ENCODE measurements at places on chromosomes 12 and 14.

GRCh38 chr12:499837-500458, 40.2 kb downstream of the B4GALNT3 start:
- DNase-seq = peak; percentile 21

- DNase-seq = peak; percentile 67
These were observed 857 bp downstream of the ETNK1 start for GRCh38 chr12:22625762-22626294.

DNA sequence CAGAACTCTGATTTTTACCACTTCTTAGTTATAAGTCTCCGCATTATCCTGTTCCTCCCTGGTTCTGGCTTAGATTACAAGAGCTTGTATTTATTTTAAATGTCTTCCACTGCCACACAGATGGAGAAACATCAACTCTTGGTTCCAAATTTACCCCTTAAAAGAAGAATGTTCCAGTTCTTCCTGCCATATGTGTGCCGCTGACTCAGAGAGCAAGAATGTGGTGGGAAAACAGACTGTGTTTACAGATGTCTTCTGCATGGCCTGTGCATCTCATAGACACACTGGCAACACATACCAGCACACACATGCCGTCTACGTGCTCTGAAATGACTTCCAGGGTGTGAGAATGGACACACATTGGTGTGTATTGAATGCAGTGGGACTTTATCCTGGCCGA, 383.0 kb downstream of the LRIG3 start:
- DNase-seq = no peak

DNA sequence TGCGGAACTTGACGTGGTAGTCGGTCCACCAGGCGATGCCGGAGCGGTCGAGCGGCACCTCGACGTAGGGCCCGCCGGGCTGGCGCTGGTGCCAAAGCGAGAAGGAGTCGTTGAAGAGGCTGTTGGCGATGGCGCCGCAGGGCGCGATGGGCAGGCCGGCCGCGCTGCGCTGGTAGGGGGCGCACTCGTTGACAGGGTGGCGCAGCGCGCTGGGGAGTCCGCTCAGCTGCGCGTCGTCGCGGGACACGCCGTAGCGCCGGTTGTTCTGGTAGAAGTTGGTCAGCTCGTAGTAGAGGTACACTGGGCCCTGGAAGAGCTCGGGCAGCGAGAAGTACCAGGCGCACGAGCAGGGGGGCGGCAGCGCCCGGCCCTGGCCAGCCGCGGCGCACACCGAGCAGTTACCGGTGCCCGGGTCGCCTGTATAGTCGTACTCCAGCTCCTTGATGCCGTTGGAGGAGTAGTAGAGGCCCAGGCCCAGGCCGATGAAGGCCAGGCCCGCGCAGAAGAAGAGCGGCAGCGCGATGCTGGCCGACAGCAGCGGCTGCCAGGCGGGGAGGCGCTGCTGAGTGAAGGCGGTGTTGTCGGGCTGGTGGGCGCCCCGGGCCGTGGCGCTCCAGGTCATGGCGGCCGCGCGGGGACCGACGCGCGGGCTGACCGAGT, 482 bp downstream of the TMEM30B start:
- peak; percentile 65 for DNase-seq

GRCh38 chr14:44168566-44168965, 338.5 kb downstream of the FSCB start:
- no peak for DNase-seq

DNA sequence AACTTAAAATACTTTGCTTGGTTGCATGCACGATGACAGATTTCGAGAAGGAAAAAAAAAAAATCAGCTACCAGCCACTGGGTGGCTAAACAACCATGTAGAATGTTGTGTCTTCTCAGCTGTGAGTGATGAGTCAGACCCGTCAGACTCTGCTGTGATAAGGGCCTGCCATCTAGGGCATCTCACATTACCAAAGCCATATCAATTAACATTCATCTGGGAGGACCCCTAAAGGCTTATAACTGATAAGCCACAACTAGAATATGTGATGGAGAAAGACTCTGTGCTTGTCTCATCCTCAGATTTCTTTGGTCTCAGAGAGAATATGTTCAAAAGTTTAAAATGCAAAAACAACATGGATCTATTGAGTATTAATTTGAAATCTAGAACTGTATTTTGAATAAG, 111.5 kb downstream of the PAX9 start:
- no peak for DNase-seq

DNA sequence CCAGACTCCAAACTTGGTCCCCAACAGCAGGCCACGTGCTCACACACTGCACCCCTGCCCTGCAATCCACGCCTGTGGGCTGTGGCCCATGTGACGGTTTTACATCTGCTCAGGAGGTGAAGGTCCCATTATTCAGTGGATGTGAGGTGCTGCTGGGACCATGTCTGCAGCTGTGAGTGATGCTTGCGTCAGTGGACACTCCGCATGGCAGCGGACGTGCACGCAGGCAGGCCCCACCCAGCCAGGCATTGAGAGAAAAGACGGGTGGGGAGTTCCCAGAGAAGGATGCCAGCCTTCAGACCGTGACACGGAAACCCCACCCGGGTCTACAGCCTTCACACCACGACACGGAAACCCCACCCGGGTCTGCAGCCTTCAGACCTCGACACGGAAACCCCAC, 67.6 kb downstream of the NOC4L start:
- DNase-seq = no peak

DNA sequence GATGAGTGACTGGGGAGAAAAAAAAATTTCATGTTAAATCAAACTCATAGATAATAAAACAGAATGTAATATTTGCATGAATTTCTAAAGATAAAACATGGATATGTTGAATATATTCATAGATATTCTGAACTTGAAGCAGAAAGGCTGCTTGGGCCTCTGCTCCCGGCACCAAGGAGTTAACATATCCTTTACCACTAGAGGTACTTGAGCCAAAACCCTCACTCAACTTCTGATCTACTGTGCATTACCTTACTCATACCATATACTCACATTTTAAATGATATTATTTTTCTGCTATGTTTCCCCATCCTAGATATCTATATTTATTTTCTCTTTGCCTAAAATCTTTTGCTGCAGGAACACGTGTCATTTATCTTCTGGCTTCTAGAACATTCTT, 14.9 kb downstream of the AREL1 start:
- no peak for DNase-seq

DNA sequence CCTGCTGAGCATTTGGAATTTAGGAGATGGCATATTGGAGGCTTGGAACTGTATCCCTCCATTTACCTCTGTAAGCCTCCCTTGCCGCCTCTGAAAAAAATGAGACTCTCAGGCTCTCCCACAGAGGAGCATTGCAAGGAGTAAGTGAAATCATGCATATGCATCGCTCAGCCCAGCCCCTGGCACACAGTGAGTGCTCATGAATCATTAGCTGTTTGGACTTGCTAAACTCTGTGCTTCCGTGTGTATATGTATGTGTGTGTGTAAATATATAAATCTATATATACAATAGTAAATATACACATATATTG, 17.1 kb upstream of the TBX3 start:
- DNase-seq = no peak

GRCh38 chr12:43832463-43833168, 3.3 kb upstream of the TMEM117 start:
- no peak for DNase-seq

- no peak for DNase-seq
These were observed 6.1 kb upstream of the HELB start for GRCh38 chr12:66296176-66296683.

DNA sequence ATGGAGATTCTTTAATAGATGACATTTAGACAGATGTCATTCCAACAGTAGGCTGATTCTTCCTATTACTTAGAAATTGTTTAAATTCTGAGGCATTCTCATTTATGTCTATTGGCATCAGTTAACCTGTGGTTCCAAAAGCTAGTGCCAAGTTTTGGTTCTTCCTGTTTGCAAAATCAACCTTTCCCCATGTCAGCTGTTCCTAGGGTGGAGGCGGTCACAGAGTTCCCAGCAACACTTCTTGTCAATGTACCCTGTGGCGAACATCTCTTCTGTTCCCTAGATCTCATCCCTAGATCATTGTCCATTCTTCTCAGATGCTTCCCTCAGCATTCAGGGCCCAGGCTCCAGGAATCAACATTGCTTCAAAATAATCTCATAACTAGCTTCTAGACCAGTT, 140.9 kb downstream of the PHLDA1 start:
- DNase-seq = no peak

DNA sequence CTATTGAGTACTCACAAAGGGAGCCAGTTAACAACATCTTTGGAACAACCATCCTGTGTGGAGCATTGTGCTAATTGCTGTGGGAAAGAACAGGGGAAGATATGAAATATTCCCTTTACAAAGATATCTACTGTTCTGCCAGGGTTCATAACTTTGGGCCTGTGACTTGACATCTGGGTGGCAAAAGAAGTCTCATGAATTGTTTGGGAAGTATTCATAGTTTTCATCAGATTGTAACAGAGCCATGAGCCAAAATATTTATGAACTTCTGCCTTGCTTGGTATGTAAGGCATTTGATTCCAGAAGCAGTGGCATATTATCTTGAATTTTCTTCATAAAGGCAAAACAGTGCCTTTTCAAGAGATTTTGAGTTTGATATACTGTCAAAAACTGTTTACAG, 816.2 kb downstream of the DIO2 start:
- no peak for DNase-seq

DNA sequence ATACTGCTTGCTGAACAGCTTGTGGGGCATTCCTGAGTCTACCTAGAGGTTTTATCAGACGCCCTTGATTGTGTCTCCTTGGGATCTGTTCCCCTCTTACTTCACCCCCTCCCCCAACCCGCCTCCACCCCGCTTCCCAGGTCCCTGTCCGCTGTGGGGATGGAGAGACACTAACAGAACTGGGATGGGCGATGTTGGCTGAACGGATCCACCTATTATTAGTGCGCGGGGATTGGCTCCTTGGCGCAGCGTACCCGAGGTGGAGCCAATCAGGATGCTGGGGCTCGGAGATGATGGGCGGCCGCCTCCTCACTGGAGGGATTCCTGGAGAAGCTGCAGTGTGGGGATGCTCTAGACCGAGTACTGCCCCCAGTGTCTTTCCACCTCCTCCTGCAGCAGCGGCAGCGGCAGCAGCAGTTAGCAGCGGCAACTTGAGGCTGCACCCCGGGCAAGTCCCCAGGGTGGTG, at the start of gene SYT1:
SYT1 (plus strand) TSS at position 372 of the 467 bp plus-strand sequence.
- peak; percentile 98 for DNase-seq

- DNase-seq = no peak
These were observed 328.6 kb downstream of the MDGA2 start for GRCh38 chr14:47346849-47347248.

GRCh38 chr12:74647256-74647655, 109.6 kb downstream of the ATXN7L3B start:
- DNase-seq = no peak

GRCh38 chr12:44655846-44656245, 220.3 kb downstream of the NELL2 start:
- DNase-seq = no peak

- DNase-seq = no peak
These were observed 75.4 kb downstream of the PAPLN start for GRCh38 chr14:73312687-73313086.

GRCh38 chr14:92687681-92688433, 60.6 kb downstream of the LGMN start:
- DNase-seq = peak; percentile 53

DNA sequence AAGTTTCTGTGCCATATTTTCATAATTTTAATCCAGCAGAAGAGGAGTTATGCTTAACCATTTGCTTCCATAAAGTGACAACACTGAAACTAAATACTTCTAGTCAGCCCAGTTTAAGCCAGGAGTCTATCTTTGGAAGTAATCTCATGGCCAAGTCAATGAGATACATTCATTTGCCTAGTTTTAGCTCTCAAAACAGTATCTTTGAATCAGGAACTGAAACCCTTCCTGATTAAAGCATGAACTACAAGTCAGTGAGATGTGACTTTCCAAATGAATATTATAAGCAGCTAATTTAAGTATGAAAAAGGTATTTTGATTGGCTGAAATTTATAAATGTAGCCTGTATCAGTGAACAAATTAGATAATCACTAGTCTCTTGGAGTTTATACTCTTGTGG, 491.5 kb downstream of the SLC6A15 start:
- no peak for DNase-seq

- no peak for DNase-seq
These were observed 127.5 kb upstream of the CCDC175 start for GRCh38 chr14:59704054-59704645.

All from H9 (cell line).